ENCODE measurements at places on chromosomes 6 and 20.
A peak's percentile ranks its signal among the peaks of the same experiment; 100 is the strongest.

DNA sequence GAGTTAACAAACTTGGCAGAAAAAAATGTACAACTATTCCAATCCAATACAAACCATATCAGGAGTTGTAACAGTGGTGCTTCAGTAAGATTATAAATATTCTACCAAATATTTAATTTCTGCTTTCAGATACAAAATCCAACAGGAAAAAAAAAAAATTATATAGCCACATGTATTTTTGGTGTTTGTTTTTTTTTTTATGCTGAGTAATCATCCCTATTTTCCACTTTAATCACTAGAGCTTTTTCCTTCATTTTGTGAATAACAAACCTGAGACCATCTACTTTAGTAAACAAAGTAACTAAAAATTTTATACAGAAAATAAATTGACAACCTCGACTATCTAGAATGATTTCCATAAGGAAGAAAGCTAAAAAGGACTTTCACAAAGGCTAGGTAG lies 36.2 kb downstream of the MMS22L start:
- DNase-seq = no peak

DNA sequence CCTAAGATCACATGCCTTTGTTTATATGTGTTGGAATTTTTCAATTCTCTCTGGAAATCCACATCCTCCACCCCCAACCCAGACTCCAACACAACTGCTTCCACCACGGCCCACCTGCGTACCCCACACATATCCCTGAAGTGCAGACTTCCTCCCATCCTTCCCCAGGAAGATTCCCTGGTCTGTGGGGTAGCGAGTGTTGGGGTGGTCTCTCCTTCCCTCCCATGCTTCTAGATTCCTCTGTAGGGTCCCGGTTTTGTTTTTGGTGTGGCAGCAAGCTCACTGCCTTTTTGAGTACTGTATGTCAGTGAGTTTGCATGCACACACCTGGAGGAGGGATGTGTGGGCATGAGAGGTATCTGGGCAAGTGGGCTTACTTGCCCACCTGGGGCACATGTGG lies 127.6 kb downstream of the MRPL14 start:
- DNase-seq = no peak

GRCh38 chr6:87487555-87487954 lies 14.8 kb downstream of the SLC35A1 start:
- DNase-seq = no peak

DNA sequence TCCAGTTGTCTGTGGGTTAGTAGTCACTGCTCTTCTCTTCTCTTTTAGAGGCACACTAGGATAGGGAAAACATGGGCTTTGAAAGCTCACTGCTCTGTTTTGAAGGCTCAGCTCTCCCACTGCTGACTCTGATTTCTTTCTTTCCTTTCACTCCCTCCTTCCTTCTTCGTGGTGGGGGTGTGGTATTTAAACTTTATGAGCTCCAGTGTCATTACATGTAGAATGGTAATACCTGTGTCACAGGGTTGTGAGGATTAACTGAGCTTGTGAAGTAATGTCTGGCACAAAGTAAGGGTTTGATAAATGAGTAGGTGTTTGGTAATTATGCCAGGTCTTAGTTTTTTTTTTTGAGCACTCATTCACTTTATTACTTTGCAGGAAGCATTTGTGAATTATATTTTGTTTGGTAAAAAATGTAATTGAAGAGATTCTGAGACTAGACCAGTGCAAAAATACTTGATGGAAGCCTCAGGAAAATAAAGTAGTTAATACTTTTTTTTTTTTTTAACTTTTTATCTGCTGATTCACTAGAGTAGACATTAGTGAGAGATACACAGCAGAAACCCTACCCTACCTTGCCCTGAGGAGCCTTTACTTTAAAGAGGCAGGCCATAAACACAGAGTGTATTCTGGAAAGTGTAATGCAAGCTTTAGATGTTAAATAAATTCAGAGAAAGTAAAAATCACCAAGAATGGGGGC lies 17.3 kb downstream of the SMAP1 start:
- no peak for DNase-seq

- DNase-seq = no peak
These were observed 212.4 kb downstream of the LY86 start for GRCh38 chr6:6801005-6801335.

- no peak for DNase-seq
These were observed 202.8 kb upstream of the BTBD3 start for GRCh38 chr20:11714886-11715285.

- peak; percentile 31 for DNase-seq
These were observed 216.2 kb downstream of the NFATC2 start for GRCh38 chr20:51326201-51326819.

DNA sequence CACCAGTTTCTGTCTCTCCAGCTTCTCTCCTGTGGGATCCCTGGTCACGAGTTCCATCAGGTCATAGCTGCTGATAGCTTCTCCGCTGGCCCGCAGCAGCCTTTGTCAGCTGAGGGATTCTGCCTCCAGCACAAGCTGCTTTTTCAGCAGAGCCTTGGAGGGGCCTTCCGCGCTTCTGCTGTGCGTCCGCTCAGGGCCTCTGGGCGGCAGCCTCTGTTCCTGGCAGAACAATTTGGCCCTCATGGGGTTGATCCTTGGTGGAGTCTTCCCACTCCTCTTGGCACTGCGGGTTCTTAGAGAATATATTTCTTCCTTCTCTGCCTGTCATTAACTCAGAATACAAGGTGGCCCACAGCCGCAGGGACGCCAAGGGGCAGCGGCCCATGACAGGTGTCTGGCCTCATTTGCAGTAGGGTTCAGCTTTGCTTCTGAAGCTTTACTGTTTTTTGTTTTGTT lies 158.8 kb downstream of the DTNBP1 start:
- no peak for DNase-seq

GRCh38 chr20:2178318-2179232 lies 76.9 kb downstream of the STK35 start:
- DNase-seq = no peak

DNA sequence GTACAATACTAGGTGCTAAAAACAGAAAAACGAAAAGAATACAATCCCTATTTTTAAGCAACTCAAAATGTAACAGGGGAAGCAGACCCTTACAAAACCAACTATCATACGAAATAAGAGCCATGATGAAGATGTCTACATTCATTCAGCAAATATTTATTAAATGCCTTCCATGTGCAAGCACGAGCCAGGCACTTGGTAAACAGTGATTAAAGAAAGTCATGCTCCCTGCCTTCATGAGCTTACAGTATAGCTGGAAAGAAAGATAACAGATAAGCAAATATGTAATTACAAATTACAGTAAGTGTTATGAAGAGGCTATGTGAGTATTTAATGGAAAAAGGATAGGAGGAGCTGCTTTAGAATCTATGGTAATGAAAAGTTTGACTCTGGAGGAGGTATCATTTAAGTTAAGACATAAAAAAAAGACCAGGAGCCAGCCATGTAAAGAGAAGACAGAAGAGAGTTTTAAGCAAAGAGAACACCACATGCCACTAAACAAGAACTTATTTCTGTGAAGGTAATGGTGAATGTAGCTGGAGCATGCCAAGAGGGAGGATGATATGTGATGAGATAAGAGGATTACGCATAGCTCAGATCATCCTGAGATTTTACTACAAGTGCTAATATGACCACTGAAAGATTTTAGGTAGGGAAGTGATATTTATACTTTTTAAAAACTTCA lies 19.3 kb upstream of the COX7A2 start:
- no peak for DNase-seq

DNA sequence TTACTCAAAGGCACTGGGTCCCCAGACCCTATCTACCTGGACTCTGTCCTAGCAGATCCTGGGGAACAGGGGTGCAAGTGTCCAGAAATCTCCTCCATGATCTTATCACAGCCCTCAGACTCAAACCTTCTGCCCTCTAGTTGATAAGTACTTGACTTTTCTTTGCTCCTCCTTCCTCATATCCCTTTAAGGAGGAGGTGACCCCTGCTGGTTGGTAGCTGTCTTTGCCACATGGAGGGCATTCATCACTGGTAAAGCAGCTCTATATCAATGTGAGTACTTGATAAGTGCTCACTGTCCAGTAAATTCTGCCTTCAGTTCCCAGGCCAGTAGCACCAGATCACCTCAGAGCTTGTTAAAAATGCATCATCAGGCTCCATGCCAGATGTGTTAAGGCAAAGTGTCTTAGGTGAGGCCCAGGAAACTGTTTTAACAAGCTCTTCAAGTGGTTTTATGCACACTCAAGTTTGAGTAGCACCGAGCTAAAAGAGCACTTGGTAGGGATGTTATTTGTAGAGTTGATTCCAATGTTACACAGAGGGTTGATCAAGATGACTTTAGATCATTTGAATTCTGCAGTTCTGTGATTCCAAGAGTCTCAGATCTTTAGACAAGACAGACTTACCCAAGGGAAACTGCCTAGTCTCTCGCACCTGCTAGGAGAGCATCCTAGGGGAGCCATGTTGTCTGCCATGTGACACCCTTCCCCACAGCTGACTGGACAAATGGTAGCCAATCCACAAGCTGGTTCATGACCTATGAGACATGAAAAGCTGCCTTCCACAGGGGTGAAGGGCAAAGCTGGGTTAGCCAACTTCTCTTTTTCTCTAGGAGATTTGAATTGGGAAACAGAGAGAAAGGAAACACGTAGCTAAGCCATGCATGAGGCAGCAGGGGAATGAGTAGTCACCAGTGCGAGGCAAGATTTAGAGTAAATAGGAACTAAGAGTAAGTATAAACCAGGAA lies 18.6 kb downstream of the TREML2 start:
- DNase-seq = peak; percentile 26

- DNase-seq = no peak
These were observed 8.4 kb downstream of the CDKN1A start for GRCh38 chr6:36686668-36687513.

- peak; percentile 55 for DNase-seq
These were observed 84.4 kb downstream of the GMPR start for GRCh38 chr6:16322666-16323312.

DNA sequence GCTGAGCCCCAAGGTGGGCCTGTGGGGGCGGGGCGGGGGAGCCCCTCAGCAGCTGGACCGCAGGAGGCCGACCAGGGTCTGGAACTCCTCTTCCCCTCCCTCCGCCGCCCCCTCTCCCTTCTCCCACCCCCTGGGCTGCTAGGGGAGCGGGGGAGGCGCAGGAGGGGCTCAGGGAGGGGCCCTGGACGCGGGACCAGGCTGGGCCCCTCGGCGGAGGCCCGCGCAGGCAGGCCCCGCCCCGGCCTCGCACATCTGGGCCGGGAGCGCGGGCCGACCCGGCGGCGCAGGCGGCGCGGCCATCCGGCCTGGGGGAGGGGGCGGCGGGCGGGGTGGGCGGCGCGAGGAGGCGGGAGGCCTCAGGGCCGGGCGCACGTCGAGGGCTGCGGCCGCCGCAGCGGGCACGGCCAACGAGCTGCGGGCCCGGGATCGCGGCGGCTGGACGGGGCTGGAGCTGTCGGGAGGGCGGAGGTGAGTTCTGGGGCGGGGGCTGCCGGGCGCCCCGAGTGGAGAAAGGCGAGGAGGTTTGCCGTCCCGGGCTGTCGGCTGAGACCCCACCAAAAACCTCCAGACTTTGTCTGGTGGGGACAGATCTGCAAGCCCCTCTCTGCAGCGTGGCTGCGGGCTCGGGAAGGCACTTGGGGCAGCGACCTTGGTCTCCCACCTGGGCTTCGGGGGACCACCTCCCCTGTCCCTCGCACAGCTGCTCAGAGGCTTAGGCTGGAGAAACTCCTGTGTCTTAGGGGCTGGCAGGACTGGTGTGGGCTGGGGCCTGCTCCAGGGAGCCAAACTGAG lies at the start of gene HSPA12B:
Gene HSPA12B, plus strand, starts transcription at position 359 of the 792 bp plus-strand sequence. CDS start 5,990 bp downstream, outside the sequence.
- DNase-seq = no peak

GRCh38 chr6:130148181-130148580 lies 74.6 kb downstream of the SAMD3 start:
- no peak for DNase-seq

DNA sequence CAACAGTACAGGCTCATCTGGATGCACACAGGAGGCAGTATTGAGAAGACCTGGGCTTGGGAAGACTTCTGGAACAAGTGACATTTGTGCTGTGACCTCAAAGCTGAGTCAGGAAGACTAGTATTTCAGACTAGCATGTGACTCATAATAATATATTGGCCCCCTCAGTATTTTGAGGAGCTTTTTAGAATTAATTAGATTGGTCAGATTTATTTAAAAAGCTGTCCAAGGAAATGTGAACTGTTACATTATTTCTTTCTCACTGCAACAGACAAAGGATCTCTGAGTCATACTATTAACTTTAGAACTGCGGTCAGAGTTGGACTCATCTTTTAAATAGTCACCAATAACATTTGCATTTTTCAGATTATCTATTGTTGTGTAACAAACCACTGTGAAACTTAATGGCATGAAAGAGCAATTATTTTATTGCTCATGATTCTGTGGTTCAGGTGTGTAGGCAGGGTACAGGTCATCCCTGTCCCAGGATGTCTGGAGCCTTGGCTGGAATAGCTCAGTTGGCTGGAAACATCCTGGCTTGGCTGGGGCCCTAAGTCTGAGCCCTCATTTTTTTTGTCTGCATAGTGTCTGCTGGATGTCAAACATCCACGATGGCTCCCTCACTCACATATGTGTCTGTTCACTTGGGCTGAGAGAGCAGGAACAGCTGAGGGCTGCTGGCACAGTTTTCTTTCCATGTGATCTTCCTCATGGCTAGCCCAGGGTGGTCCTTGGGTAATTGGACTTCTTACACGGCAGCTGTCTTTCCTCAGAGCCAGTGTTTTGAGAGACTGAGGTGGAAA lies 46.9 kb downstream of the MAP3K4 start:
- DNase-seq = no peak

- no peak for DNase-seq
These were observed 34.6 kb upstream of the ADGRF1 start for GRCh38 chr6:47076422-47077344.

- peak; percentile 44 for DNase-seq
These were observed 50.4 kb downstream of the NOL4L start for GRCh38 chr20:32534661-32535240.

DNA sequence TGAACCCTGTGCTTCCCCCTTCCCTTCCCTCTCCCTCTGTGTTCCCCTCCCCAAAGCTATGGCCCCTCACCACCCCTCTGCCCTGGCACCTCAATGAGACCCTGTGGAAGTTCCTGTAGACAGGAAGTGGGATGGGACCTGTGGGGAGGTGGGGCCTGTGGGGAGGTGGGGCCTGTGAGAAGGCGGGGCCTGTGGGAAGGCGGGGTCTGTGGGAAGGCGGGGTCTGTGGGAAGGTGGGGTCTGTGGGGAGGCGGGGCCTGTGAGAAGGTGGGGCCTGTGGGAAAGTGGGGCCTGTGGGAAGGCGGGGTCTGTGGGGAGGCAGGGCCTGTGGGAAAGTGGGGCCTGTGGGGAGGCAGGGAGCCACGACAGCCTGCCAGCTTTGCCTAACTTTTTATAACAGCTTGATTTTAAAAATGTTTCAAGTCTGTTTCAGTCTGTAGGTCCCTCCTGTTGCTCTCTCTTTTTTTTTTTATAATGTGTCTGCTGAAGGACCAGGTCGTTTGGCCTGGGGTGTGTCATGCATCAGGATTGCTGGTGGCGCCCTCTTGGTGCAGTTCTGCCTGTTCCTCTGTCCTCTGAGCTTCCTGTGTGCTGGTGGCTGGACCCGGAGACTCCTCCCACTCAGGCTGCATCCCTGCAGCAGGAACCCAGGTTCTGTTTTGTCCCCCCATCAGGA lies 70.5 kb upstream of the SLCO4A1 start:
- no peak for DNase-seq

- DNase-seq = no peak
These were observed 5.8 kb upstream of the EEF1E1 start for GRCh38 chr6:8108031-8108660.

All from activated T-cell treated with anti-CD3 and anti-CD28 coated beads for 1 hour (primary cell).